ENCODE measurements at places on chromosomes 11 and 22.

- DNase-seq = no peak
Observed at GRCh38 chr11:131909426-131910177, 539.2 kb downstream of the NTM start.

- DNase-seq = no peak
Observed at GRCh38 chr11:15557457-15558230, 442.9 kb downstream of the INSC start.

GRCh38 chr11:3223932-3224381, 5.3 kb upstream of the MRGPRG start:
- no peak for DNase-seq

DNA sequence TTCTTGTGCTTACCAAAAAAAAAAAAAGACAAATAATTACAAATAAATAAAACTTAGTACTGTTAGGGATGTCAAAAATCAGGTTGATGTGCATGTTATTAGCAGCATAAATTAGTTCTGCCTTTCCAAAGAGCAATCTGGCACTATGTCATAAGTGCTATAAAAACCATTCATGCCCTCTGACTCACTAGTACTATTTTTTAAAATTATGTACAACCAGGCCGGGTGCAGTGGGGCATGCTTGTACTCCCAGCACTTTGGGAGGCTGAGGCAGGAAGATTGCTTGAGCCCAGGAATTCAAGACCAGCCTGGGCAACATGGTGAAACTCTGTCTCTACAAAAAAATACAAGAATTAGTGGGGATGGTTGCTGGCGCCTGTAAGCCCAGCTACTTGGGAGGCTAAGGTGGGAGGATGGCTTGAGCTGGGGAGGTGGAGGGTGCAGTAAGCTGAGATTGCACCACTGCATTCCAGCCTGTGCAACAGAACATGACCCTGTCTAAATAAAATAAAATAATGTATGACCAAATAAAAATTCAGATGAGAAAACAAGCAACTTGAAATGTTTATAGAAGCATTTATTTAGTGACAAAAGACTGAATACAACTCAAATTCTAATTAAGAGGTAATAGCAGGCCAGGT, 25.3 kb downstream of the UEVLD start:
- DNase-seq = no peak
